ENCODE measurements at places on chromosomes 12 and 14.

DNA sequence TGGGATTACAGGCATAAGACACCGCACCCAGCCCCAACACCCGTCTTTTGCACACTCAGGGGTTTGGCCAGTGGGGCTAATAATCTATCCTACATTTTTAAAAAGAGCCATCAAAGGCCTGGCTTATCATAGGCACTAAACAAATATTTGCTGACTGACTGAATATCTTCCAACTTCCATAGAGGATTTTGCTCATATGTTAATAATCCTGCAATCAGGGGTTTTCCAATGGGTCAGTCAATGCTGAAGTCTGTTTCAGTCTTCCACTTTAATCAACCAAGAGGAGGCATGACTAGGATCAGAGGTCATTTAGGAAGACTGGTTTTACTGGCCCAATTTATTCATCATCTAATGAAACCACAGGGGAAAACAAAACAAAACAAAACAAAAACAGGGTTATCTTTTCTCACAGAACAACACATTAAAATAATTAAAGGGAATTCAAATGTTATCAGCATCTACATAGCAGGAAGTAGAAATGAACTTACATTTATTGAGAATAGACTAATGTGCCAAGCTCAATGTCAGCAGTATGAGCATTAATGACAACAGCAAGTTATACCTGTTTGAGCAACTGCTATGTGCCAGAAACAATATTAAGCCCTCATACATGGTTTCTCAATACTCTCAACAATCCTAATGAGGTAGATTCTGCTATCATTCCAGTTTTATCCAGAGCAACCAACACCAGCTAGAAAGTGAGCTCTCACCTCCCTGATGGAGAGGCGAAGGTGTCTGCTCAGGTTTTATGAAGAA lies 372.2 kb downstream of the EGLN3 start:
- no peak for DNase-seq
- H3K36me3 ChIP-seq = no peaks in the 10 kb centered on the region
- H3K4me1 ChIP-seq = no peaks in the 10 kb centered on the region
- no peaks in the 10 kb centered on the region for H3K27me3 ChIP-seq

DNA sequence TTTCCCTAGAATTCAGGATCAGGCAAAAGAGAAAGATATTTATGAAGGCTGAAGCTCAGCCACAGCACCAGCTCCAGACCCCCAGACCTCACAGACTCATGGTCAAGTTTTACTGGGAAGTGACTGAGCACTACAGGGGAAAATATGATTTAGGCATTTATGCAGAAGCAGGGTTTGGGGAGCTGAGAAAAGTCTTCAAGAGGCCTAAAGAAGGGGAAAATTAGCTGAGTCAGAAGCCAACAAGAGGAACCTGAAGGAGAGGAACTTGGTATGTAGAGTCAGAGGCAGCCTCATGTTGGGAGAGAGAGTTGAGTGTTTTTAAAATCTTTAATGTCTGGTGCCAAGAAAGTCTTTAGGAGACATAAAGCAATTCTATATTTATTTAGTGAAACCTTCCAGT lies 63.0 kb downstream of the FOS start:
- peaks cover 16% of the 10 kb centered on the region for H3K4me1 ChIP-seq
- H3K36me3 ChIP-seq = no peaks in the 10 kb centered on the region
- no peak for DNase-seq

GRCh38 chr12:116726694-116727093 lies 11.2 kb downstream of the SPRING1 start:
- no peak overlapping the region for H3K27ac ChIP-seq
- H3K27me3 ChIP-seq = no peaks in the 10 kb centered on the region
- no peak overlapping the region for H3K4me3 ChIP-seq
- H3K36me3 ChIP-seq = no peaks in the 10 kb centered on the region
- H3K4me1 ChIP-seq = peaks cover 14% of the 10 kb centered on the region

GRCh38 chr14:61749867-61750266 lies 12.4 kb upstream of the SNAPC1 start:
- no peak for DNase-seq
- no peak overlapping the region for H3K4me3 ChIP-seq

DNA sequence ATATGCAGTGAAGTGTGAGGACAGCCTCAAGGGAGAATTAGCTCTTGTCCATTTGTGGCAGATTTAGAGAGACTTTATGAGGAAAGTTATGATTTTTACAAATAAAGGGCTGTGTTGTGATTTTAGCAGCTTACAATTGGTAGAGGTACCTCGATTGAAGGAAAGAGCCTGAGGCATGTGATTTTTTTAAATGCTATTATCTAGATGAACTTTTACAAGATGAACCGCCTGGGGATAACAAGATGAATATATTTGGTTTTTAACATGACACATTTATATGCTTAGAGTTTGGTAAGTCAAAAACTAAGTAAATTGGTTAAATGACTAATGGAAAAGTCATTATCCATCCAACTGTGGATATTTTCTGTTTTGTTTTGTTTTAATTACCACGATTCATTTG lies 52.6 kb downstream of the AEBP2 start:
- no peaks in the 10 kb centered on the region for H3K27me3 ChIP-seq
- H3K4me3 ChIP-seq = no peak overlapping the region
- H3K36me3 ChIP-seq = no peaks in the 10 kb centered on the region
- H3K27ac ChIP-seq = no peak overlapping the region

DNA sequence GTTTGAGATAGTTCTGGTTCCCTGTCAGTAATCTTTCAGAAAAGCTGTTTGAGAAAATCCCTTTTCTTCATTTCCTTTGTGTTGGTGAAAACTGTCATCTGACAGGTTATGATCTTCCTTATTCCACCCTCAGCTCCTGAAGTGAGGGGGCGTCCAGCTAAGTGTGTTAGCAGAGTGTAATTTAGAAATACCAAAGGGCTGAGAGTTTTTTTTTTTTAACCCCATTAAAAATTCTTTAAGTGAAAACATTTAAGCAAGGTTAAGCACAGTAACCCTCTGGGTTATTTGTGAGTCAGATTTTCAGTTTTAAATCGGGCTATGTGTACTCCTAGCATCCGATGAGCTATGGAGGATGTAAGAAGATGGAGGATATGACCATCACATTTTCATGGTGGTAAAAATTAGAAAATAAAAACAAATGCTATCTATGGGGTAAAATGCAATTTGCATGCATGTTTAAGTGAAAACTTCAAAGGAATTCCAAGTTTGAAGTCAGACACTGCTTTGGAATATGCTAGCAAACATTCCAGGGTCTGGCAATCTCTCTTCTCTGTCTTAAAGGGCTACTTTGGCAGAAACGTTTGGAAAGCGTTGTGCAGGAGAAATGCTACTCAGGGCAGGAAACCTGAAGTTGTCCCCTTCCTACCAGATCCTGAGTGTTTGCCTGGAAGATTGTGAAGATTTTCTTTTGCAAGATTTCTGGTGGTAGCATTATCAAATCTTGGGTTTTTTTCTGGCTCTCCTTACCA lies 197.0 kb upstream of the PRICKLE1 start:
- H3K27ac ChIP-seq = no peak overlapping the region
- no peaks in the 10 kb centered on the region for H3K36me3 ChIP-seq
- no peak for DNase-seq
- no peaks in the 10 kb centered on the region for H3K4me1 ChIP-seq
- H3K4me3 ChIP-seq = no peak overlapping the region
